NCI-H2171 treated with DMSO at 0.1 percent for 48 hours (cell line): ENCODE measurements at places on chromosomes 13 and 19.
A peak's percentile ranks its signal among the peaks of the same experiment; 100 is the strongest.

DNA sequence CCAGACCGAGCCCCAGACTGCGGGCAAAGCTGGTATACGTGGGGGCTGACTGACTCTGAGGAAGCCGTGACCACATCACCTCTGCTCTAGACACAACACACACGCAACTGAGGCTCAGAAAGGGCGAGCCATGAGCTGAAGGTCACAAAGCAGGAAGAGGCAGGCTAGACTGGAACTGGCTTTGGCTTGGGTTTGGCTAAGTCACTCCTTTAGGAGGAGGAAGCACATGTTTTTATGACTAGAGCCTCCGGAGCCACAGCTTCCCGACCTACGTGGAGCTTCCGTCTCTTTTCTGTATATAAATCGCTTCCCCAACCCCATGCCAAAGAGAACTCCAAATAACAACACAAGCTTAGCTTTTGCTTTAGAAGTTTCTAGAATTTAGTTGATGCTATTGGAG lies 48.0 kb downstream of the RFX2 start:
- no peak for DNase-seq

- no peak for DNase-seq
These were observed 29.9 kb downstream of the ZDHHC20 start for GRCh38 chr13:21429211-21429610.

DNA sequence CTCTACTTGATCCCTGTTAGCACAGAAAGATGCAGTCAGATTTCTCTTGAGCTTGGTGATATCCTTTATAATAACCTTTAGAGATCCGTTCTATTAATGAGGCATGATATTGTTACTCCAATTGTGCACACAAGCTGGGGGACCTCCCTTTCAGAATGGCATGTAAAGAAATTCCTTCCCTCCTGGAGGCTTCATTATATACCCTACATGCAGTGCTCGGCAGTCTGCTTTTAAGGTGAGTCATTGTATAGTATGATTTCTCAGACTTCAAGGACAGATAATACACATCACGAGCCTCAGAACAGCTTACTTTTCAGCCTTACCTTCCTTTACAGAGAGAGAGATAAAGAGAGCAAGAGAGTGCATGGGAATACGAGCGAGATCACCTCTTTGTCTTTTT lies 261.3 kb downstream of the ATP8A2 start:
- DNase-seq: no peak

- DNase-seq: no peak
These were observed 96.1 kb downstream of the WTIP start for GRCh38 chr19:34577531-34578101.

DNA sequence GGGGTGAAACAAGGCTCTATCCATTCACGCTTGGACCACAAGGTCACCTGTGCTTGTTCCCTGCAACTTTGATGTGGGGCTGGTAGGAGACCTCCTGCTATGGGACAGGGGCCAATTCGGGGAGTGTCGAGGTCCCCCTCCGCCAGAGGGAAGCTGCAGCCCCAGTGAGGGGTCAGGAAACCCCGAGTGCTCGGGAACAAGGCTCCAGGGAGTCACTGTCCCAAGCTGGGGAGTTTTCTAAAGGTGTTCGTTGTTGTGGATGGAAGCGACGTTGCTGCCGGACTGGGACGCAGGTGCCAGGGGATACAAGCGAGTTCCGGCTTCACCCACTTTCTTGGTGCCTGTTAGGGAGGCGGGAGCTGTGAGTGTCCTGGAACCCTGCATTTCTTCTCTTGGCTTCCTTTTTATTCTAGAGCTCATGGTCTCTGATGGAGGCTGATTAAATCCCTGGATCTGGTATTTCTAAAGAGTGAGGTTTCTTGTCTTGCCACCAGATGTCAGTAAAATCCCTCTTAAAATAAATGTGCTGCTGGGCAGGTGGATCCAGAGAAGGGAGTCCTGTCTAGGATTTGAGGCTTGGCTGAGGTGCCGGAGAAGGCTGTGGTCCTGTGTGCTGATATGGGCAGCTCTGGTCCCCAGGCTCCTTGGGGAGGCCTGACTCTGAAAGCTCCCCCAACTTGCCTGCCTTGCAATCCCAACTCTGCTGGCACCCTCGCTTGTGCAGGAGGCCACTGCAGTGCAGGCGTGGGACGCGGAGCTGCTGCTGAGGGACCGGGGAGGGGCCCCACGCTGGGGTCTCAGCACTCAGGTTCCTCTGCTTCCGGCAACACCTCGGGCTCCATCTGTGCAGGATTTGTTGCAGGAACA lies 153.9 kb downstream of the TEX29 start:
- peak; percentile 57 for DNase-seq

DNA sequence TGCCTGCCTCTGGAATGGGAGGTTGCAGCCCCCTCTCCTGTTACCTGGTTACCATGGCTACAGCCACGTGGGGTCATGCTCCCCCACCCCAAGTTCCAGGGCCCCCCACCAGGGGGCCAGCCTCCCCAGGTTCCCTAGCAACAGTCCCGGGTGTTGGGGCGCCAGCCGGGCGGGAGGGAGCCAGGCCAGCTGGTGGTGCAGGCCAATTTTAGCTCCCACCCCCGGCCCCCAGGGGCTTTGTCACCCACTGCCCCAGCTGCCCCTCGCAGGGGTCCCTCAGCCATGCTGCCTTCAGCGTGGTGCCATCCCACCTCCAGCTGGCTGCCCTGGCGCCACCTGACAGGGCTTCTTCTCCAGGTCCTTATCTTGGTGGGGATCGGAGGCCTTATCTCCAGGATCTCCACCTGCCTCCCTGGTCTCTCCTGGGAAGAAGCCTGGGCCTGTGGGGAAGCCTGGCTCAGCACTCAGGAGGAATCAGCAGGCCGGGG lies 3.0 kb downstream of the MARK4 start:
- peak; percentile 77 for DNase-seq

- DNase-seq: no peak
These were observed 54.6 kb upstream of the URI1 start for GRCh38 chr19:29887442-29887855.

DNA sequence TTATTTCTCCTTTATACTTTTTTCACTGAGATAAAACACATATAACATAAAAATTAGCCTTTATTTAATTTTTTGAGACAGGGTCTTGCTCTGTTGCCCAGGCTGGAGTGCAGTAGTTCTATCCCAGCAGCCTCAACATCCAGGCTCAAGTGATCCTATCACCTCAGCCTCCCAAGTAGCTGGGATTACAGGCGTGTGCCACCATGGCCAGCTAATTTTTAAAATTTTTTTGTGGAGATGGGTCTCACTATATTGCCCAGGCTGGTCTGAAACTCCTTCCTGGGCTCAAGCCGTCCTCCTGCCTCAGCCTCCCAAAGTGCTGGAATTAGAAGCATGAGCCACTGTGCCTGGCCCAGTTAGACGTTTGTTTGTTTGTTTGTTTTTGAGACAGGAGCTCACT lies 28.4 kb downstream of the CRTC1 start:
- DNase-seq: no peak

DNA sequence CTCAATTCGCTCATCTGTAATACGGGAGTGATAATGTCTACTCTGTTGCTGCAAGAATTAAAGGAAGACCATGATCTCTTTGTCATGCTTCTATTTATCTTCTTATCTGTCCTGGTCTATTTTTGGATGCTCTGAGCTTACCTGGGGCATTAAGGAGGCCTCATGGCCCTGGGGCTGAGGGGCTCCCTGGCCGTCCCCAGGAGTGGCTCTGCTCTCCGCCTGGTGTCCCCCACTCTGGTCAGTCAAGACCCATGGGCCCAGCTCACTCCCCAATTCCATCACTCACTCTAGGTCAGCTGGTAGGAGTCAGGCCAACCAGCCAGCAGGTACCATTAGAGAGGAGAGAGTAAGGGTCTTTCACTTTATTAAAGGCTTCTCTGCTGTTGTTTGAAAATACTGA lies 1.1 kb upstream of the CHST8 start:
- no peak for DNase-seq

GRCh38 chr13:20924758-20925394 lies 22.3 kb upstream of the XPO4 start:
- DNase-seq: peak; percentile 50

DNA sequence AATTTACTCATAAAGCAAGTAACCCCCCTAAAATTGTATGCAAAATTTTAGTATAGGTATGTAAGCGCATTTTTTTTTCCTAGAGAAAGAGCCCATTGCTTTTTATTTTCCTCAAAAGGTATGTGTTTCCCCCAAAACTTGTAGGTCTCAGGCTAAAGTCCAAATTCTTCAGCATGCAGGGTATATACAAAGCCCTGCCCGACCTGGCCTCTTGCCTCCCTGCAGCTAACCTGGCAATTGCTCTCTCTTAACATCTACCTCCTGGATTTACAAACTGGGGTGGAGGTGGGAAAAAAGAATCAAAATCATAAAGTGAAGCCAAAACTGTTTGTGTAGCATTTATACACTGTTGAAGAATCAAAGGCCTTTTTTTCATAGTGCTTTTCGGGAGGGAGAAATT lies 107.8 kb downstream of the KCNRG start:
- DNase-seq: no peak

- no peak for DNase-seq
These were observed 17.3 kb downstream of the PLIN4 start for GRCh38 chr19:4500841-4501591.

DNA sequence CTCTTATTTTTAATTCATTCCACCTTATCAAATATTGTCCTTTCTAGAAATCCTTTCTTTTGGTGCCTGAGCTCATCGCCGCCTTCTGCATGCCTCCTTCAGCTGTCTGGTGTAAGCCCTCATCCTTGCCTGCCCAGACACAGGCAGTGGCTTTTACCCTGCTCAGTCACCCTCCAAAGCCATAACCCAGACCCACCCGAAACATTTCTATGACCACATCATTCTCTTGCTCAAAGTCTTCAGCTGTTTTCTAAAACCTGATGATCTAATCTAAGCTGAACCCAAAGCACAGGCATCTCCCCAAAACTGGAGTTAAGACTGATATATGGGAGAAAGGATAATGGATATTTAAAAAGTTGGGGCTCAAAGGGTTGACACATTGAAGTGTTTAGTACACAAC lies 753.7 kb upstream of the SGCG start:
- DNase-seq: no peak

- peak; percentile 14 for DNase-seq
These were observed 10.6 kb upstream of the RETN start for GRCh38 chr19:7658219-7658686.

DNA sequence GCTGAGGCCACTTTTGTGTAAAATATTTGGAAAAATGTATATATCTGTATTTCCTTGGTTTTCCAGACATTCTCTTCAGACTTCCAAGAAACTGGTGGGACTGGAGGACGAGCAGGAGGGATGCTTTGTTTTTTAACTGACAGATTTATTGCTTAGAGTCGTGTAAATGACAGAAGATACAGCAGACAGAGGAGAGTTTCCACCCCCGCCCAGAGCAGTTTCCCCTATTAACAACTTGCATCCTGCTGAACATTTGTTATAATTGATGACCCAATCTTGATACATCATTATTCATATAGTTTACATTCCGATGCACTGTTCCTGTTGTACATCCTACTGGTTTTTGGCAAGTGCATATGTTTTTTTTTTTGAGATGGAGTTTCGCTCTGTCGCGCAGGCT lies 7.1 kb upstream of the DOCK6 start:
- DNase-seq: no peak

GRCh38 chr13:43764349-43764748 lies 22.4 kb downstream of the ENOX1 start:
- no peak for DNase-seq

GRCh38 chr19:47094557-47095475 lies 18.8 kb downstream of the ZC3H4 start:
- DNase-seq: no peak

DNA sequence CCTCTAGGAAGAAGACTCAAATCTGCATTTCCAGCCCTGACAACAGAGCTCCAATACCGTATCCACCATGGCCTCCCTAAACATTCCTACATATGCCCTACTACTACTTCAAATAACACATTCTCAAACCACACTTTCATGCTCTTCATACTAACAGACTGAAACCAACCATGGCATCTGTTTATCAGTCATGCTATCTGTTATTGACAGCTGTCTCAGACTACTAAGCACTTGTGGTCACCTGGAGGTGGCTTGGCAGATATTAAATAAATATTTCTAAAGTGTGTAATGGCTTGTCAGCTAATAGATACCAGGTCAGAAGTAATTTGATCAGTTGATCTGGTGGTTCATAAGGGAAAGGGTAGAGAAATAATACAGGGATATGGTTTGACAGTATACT lies 489.1 kb downstream of the DIAPH3 start:
- peak; percentile 81 for DNase-seq

GRCh38 chr19:17982430-17982829 lies 15.5 kb downstream of the KCNN1 start:
- no peak for DNase-seq

- DNase-seq: no peak
These were observed 3.5 kb downstream of the GPC5 start for GRCh38 chr13:91401920-91402319.

- peak; percentile 65 for DNase-seq
These were observed 95.1 kb downstream of the ATP8A2 start for GRCh38 chr13:25466880-25467279.

GRCh38 chr13:109427695-109428094 lies 358.7 kb downstream of the IRS2 start:
- DNase-seq: no peak

DNA sequence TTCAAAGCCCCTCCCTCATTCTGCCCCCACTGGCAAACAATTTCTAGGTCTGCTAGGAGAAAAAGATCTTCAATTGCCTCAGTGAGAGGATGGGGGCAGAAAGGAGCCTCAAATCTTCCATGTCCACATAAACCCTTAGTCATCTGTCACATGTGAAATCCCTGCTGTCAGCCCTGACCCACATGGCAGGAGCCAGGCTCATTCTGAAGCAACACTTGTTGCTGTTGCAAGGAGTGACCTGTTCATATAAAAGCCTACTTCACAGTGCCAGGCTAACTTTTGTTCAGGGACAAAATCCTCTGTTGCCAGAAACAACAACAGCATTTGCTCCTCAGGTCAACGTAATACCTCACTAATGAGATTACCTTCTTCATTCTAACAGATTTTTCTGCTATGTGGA lies 70.5 kb downstream of the IRS2 start:
- no peak for DNase-seq

- DNase-seq: no peak
These were observed 731.8 kb upstream of the ARGLU1 start for GRCh38 chr13:107299717-107300116.

- DNase-seq: no peak
These were observed 9.7 kb downstream of the ACTL9 start for GRCh38 chr19:8688930-8689329.

GRCh38 chr13:113635048-113635420 lies 23.0 kb downstream of the ATP4B start:
- no peak for DNase-seq

DNA sequence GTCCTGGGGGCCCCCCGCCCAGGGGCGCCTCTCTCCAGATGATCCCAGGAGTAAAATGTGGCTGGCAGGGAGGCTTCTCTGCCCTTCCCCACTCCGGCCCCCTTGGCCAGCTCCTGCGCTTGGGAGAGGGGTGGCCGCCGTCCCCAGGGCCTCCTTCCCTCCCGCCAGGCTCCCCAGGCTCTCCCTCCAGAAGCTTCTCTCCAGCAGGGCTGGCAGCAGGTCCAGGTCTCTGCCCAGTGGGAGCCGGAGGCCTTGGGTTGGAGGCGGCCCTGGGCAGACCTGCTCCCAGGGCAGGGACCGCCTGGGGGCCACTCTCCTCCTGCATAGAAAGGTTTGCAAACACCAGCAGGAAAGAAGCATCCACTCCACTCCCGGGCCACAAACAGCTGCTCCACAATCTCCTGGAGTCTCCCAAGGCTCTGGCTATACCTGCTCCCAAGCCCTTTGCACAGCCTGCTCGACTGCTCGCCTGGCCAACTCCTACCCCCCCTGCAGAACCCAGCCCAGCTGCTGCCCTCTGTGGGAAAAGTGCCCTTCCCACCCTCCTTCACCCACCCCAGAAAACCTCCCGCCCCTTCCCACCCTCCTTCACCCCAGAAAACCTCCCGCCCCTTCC lies 26.0 kb downstream of the SBNO2 start:
- no peak for DNase-seq

- no peak for DNase-seq
These were observed 448.4 kb downstream of the COG6 start for GRCh38 chr13:40103864-40104263.
